ENCODE measurements at places on chromosomes 7 and 10.

DNA sequence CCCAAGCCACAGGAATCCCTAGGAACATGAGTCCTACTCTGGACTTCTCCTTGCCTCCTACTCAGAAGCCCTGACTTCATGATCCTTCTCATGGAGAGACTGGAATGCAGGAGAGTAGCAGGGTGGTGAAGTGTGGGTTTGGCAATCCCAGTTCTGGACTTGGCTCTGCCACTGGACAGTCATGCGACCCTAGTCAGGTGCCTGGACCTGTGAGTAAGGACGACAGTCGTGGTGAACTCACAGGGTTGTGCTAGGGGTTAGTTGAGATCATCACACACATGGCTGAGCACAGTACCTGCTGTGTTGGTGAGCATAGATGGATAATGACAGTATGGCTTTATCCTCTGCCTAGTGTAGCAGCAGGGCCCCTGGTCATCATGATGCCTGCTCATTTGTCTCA is 117.9 kb downstream of the LRRC18 start:
- no peak for DNase-seq

- DNase-seq: no peak
Measured at GRCh38 chr7:135936497-135937217, 40.5 kb downstream of the MTPN start.

- no peak for DNase-seq
Measured at GRCh38 chr10:29590915-29591650, 43.7 kb downstream of the SVIL start.

DNA sequence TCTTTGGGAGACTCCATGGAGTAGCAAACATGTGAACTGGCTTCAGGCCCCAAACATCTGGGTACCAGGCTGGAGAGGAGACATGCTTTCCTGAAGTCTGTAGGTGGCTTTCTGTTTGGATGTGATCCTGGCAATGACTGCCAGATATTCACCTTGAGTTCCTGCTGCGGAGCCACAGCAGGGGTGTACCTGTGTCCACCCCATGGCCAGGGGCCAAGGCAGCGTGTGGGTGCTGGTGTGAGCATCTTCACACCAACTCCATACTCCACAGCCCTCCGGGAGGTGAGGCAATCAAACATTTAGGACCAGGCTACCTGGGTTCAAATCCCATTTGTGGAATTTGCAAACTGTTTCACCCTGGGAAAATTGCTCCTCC is 113.0 kb downstream of the ADCY1 start:
- no peak for DNase-seq

- DNase-seq: no peak
Measured at GRCh38 chr7:128060018-128060417, 28.8 kb upstream of the LRRC4 start.

DNA sequence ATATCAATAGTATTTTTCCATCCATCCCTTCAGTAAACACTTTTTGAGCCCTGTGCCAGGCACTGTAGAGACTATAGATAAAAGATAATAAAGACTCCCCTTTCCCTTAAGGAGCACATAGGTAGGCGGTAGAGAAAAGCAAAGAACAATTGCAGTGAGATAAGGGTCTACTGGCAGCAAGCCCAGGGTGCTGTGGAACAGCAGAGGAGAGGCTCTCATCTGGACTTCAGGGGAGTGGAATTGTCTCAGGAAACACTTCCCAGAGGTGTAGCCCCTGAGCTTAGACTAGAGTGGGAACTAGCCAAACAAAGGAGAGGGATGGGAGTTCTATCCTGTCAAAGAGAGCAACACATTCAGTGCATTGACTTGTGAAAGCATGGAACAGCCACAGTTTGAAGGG is 102.0 kb downstream of the NRF1 start:
- DNase-seq: no peak

GRCh38 chr7:96118449-96119001 is 203.4 kb downstream of the SLC25A13 start:
- DNase-seq: no peak
